ENCODE measurements at places on chromosomes 13 and 19.
A peak's percentile ranks its signal among the peaks of the same experiment; 100 is the strongest.

DNA sequence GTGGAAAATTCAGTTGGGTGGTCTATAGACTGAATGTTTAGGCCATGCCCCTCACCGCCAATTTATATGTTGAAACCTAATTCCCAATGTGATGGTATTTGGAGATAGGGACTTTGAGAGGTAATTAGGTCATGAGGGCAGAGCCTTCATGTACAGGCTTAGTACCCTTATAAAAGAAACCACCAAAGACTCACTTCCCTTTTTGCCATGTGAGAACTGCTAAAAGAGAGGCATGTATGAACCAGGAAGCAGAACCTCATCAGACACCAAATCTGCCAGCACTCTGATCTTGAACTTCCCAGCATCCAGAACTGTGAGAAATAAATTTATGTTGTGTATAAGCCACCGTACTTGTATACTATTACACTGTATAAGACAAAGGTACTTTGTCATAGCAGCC lies 40.6 kb downstream of the UQCRFS1 start:
- DNase-seq, result no peak

GRCh38 chr13:46178143-46178542 lies 3.8 kb downstream of the LCP1 start:
- DNase-seq, result no peak

DNA sequence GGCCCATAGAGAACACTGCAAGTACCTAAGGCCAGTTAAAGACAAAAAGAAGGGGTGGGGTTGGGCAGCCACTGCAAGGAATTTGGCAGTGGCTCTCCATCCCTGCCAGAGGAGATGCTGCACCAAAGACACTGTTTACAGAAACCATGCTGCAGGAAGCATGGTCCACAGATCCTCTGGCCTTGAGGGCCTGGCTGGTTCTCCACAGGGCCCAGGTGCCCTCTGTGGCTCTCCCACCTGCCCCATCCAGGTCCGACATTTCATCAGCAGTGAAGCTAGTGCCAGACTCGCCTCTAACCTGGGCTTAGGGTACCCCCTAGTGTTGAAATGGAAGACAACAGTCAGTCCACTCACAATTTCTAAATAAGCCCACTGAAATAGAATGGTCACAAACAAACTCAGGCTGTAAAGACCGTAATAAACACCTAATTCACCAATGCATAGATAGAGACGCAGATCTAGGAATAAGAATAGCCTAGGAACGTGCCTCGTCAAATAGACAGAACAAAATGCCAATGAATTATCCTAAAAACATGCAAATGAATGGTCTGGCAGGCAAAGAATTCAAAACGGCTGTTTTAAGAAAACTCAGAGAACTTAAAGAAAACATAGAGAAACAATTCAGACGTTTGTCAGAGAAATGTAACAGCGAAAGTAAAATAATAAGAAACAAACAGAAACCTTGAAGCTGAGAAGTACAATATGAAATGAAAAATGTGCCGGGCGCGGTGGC lies 23.3 kb downstream of the LYPD4 start:
- DNase-seq, result peak; percentile 73

DNA sequence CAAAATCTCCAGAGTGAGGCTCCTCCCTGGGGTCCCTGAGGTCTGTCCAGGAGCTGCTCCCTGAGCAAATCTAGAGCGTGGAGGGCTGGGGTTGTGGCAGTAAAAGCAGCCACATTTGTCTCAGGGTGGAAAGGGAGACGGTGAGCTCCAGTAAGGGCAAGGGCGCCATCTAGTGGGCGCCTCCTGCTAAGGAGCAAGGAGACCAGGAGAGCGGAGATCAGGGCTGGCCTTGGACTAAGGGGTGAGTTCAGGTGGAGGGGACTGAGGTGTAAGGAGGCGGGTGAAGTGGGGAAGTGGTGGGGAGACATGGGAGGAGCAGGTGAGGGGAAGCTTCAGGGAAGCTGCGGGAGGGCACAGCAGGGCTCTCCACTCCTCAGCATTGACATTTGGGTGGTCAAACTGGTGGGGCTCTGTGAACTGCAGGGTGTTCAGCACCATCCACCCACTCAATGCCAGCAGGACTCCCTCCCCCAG lies 5.3 kb upstream of the CEACAM21 start:
- peak; percentile 87 for DNase-seq

- DNase-seq, result peak; percentile 83
Measured at GRCh38 chr19:1252221-1252820, 3.9 kb downstream of the MIDN start.

DNA sequence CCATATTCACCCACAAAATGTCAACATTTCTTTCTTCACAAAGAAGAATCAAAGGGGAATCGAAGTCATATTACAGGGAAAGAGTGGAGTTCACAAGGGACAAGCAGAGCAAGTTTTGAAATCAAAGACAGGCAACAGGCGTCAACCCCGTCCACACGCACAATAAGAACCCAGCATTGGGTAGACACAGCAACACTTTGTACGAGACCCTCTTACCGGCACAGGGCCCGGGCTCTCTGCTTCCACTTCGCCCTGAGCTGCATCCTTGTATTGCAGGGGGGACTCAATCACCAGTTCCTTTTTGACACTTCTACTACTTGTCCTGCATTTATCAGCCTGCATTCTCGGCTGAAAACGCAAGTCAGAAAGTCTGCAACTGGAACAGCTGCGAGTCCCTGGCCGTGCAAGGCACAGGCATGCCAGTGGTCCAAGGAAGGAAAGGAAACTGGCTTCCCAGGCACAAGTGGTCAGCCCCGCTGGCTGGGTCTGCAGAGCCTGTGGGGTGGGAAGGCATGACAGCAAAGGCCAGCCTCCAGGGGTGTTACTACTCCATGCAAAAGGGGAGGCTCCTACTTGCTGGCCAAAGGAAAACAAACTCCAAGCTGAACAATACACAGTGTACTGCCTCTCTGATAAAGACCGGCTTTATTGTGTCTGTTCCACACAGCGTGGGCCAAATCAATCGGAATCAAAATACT lies at the start of gene DOCK9:
DOCK9 (minus strand) TSS at position 497 of the 698 bp plus-strand sequence; CDS start at position 342, 155 bp downstream.
- no peak for DNase-seq

GRCh38 chr13:106373989-106374572 lies 161.4 kb downstream of the EFNB2 start:
- DNase-seq, result peak; percentile 28

DNA sequence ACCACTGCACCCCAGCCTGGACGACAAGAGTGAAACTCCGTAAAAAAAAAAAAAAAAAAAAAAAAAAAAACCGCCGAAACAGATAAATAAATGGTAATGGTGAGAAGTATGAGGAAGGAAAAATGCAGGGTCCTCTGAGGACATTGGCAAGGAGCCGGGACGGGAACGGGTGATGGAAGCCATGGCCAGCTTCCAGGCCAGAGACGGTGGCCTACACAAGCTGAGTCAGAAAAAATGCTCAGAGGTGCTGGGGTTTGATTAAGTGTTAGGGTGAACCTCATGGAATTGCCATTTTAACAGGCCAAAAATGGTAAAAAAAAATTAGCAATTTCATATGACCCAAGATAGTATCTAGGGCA lies 866 bp upstream of the ZSWIM4 start:
- no peak for DNase-seq

GRCh38 chr13:93762708-93763426 lies 536.3 kb downstream of the GPC6 start:
- DNase-seq, result no peak

- DNase-seq, result no peak
Measured at GRCh38 chr19:18799389-18799970, 8.4 kb upstream of the COMP start.

DNA sequence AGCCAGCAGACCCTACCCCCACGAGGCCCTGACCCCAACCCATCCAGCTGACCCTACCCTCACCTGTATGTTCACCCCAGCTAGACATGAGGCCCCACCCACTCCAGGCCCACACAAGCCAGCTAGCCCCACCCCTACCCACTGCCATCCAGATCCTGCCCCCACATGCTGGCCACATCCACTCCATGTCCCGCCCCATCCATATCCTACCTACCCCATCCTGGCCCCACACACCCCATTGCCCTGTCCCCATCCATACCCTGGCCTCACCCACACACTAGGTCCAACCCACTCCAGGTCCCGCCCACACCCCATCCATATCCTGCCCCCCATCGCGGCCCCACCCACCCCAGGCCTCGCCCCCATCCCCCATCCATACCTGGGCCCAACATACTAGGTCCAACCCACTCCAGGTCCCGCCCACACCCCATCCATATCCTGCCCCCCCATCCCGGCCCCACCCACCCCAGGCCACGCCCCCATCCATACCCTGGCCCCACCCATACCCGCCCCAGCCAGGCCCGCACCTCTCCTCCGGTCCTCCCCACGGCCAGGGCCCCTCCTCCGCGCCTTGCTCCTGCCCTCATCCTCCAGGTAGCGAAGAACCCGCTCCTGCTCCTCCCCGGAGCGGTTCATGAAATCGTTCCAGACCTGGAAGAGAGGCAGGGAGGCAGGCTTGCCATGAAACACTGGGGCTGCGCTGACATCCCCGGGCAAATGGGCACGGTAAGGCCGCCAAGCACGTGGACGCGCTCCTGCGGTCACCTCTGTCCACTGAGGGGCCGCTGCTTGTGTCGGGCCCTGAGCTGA lies 7.2 kb downstream of the RNU6-9 start:
- no peak for DNase-seq

DNA sequence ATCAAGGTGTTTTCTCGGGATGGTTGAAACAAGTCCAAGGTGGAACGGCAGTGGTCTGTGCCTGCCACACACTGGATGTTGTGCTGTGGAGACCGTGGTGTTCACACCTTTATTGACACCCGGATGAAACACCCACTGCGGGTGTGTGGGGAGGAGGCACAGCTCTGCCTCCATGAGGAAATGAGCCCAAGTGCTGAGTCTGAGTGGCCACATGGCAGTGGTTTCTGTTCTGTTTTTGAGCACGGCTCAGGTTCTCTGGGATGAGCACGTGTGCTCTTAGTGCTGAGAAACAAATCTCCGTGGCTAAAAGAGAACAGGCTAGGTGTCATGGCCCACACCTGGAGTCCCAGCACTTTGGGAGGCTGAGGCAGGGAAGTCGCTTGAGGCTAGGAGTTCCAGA lies 29.5 kb downstream of the UPF1 start:
- no peak for DNase-seq

- no peak for DNase-seq
Measured at GRCh38 chr19:41990615-41991014, 3.4 kb downstream of the ATP1A3 start.

DNA sequence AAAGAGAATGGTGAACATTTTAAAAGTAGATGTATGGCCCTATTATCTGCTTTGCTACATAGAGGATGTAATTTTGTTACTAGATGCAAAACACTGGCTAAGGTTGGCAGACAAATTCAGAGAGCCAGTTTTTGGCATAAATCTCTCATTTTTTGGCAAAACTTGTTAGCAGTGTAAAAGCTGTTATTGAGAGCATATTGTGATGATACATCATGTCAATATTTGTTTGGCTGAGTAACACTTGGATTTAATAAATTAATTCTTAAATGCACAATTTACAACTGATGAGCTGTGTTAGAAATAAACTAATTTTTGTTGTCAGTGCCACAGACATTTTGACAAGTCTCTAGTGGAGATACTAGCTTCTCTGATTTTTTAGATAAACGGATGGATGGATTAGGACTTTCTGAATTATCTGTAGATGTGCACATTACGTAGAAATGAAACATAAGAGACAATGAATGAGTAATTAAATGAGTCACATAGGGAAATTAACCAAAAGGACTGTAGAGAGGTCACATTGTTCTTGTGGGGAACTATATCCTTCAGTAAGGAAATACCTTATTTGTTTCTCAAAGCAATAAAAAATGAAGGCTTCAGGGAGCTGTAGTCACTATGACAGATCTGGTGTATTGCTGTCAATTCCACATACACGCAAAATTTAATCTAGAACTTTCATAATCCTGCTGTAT lies 17.4 kb downstream of the UFM1 start:
- no peak for DNase-seq

DNA sequence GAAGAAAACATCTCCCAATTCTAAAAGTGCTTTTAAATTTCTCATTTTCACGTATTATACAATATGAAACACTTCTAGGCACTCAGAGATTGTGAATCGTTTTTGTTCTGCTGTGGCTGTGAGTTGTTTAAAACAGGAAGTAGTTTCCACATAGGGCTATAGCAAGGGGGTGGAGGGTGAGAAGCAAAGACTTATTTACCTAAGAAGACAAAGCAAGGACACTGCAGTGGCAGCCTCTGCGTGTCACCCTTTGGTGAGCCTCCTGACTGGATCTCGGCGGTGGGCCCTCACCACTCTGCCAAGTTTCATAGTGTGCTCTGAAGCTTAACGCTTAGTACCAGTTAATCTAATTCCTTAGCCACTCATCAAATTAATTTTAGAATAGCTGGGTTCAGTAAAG lies 56.8 kb downstream of the TNFSF13B start:
- DNase-seq, result no peak

- no peak for DNase-seq
Measured at GRCh38 chr13:90430127-90430526, 917.4 kb upstream of the MIR17HG start.

DNA sequence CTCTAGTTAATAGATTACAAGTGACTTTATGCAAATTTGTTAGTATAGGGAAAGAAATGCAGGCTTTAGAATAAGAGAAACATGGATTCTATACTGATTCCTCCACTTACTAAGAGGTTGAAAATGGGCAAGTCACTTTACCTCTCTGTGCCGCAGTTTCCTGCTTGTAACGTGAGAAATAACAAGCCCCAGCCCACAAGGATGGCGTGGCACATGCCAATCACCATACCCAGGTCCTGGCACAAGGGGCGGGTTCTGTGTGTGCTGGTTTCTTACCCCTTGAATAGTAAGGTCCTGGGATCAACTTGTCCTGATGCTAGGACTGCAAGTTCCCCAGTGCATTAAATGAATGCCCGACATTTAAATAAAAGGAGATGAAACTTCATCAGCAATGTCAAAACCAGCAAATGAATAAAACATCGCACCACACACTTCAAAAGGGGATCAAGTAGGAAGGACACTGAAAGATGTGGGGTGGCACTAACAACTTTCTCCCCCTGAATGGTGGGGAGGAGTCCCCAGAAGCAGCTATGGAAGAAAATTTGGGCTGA lies 7.9 kb upstream of the SIGLEC9 start:
- DNase-seq, result peak; percentile 49

GRCh38 chr13:91154558-91155353 lies 192.7 kb upstream of the MIR17HG start:
- DNase-seq, result no peak

GRCh38 chr13:29856426-29856825 lies 6.0 kb upstream of the UBL3 start:
- DNase-seq, result no peak

GRCh38 chr19:1406774-1407527 lies 435 bp upstream of the DAZAP1 start:
- peak; percentile 99 for DNase-seq

DNA sequence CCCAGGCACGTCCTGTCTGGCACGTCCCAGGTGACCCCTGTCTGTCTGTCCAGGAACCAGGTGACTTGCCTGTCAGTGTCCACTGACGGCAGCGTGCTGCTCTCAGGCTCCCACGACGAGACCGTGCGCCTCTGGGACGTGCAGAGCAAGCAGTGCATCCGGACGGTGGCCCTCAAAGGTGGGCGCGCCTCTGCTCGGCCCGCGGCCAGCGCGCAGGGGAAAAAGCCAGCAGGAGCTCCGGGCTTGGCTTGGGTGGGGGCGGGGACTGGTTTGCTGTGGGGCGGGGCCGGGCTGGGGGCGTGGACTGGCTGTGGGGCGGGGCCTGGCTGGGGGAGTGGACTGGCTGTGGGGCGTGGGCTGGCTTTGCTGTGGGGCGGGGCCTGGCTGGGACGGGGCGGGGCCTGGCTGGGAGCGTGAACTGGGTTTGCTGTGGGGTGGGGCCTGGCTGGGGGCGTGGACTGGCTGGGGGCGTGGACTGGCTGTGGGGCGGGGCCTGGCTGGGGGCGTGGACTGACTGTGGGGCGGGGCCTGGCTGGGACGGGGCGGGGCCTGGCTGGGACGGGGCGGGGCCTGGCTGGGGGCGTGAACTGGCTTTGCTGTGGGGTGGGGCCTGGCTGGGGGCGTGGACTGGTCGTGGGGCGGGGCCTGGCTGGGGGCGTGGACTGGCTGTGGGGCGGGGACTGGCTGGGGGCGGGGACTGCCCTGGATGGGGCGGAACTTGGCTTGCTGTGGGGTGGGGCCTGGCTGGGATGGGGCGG lies 7.2 kb downstream of the WDR18 start:
- DNase-seq, result peak; percentile 73
